ENCODE measurements at places on chromosomes 1 and 21.

DNA sequence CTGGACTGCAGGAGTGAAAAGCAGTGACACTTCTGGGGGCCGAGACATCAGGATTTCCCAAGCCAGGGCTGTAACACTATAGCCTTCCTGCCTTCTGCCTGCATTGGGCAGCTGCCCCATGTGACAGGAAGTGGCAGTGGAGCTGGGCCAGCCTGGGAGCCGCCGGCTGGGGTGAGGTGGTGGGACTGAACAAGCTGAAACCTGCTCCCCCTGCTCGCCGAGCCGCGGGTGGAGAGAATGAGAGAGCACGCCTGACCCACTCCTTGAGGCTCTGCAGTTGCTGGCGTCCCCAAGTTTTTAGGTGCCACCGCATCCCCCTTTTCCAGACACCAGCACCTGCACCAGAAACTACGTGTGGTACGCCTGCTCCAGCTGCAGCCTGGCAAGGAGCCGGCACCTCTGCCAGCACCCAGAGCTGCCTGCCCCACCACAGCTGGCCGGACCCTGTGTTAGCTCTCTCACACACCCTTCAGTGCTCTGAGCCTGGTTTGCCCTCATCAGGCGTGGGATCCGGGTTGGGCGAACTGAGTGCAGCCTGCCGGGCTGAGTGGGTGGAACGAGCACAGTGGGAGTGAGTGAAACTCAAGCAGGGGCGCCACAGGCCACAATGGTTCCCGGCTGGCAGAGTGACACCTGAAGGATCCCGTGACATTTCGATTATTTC, 119.4 kb downstream of the AKT3 start:
- DNase-seq, result no peak

- DNase-seq, result no peak
Measured at GRCh38 chr1:112722601-112723510, 7.7 kb upstream of the PPM1J start.

DNA sequence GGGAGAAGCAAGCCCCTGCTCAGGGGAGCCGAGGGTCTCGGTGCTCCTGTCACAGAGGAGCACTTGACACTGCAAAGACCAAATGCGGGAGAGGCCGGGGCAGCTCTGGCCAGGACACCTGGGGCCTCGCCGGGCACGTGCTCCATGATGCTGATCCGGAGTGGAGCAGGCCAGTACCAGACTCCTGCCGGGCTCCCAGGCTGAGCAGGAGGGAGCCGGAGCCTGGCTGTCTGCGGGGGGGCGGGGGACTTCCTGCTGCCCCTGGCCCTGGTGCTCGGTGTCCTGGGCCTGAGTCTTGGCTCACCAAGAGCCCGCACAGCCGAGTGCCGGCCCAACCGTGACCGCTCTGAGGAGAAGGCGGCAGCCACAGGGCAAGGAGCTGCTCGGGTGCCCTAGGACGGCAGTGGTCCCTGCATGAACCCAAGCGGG, 38.5 kb upstream of the TMEM52 start:
- no peak for DNase-seq

DNA sequence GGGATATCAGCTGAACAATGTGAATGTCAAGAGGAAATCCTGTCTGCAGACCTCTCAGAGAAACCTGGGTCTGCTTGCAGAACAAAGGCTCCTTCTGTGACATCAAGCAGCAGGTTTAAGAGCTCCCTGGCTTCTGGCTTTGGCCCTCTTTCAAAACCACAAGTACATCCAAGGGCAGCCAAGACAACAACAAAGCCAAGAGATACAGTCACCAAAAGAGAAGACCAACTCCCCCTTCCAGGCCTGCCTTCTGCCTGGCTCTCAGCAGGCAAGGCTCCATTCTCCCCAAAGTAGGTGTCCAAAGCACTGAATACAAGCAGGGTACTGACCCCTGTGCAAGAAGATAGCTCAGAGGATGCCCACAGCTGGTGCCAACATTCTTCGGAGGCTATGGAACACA, 11.5 kb downstream of the BCAR3 start:
- peak; percentile 68 for DNase-seq

GRCh38 chr1:227268943-227269342, 49.3 kb downstream of the CDC42BPA start:
- no peak for DNase-seq

DNA sequence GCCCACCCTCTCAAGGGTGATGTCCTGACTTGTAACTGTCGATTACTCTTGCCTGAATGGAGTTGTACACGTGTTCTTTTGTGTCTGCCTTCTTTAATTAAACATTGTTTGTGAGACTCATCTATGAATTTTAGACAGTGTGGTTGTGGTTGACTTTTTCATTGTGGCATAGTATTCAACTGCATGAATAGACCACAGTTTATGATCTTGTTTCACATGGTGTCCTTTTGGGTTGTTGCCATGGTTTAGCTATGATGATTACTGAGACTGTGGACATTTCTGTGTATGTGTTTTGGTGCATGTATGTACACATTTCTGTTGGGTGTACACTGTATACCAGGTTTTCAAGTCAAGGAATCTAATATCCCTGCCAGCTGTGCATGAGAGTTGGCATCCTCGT, 30.1 kb downstream of the PRMT2 start:
- no peak for DNase-seq

GRCh38 chr1:111990878-111991718, 1.6 kb upstream of the KCND3 start:
- peak; percentile 54 for DNase-seq

- no peak for DNase-seq
Measured at GRCh38 chr1:84985365-84985764, 11.5 kb downstream of the MCOLN2 start.

DNA sequence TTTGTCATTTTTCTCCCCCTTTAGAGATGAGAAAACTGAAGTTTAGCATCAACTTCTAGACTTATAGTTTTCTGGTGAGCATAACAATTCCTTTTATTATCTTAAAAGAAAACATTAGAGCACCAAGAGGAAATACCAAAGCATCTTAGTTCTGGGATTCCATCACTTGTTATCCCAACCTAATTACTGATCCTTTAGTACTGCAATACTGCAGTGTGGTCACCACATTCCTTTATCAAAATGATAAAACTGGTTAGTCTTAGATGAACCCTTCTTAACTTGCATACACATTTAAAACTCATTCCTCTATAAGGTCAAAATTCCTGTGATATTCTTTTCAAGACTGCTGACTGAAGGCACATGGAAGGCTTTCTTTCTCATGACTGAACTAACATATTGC, 23.1 kb downstream of the SOD1 start:
- DNase-seq, result no peak

DNA sequence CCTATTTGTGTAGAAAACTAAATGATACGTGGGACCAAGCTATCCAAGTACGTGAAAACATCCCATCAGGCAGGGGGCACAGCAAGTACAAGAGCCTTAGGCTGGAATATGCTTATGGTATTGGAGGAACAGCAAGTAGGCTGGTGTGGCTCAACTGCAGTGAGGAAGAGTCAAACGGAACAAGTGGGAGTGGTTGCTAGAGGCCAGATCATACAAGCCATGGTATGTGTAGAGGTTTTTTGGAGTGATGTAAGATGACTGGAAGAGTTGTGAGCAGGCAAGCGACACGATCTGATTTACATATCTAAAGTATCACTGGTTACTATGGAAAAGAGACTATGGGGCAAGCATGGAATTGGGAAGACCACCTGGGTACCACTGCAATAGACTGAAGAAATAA, 27.8 kb downstream of the ELK4 start:
- DNase-seq, result no peak

DNA sequence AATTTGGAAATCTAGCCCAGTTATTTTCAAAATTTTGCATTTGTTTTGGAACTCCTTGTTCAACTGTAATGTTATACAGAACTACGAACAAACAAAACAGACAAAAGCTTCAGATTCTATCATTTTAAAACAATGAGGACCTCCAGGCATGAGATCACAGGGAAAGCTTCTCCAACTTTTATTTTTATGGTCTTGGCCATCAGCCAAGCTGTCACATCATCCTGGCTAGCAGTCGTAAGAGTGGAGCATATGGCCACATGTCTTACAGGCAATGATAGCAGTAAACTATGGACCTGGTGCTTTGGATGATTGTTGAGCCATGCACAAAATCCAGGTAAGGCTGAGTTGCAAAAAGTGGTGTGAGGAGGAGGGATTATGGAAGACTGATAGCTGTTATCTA, 299.6 kb downstream of the LMX1A start:
- no peak for DNase-seq

GRCh38 chr1:63804829-63805484, 31.1 kb downstream of the ROR1 start:
- no peak for DNase-seq

DNA sequence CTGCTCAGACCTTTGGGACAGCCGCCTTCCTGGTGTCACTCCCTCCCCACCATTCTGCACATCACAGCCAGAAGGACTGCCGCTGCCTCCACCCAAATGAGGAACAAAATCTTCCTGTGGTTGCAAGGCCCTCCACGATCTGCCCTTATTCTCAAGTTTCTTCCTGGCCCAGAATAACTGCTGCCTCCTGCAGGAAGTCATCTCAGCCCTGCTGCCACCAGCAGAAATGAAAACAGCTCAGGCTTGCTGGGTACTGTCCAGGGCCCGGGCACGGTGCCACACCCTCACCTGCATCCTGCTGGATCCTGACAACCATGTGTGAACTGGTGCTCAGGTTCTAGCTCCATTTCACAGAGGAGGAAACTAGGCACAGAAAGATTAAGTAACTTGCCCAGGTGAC, 2.8 kb downstream of the CLDN19 start:
- no peak for DNase-seq

DNA sequence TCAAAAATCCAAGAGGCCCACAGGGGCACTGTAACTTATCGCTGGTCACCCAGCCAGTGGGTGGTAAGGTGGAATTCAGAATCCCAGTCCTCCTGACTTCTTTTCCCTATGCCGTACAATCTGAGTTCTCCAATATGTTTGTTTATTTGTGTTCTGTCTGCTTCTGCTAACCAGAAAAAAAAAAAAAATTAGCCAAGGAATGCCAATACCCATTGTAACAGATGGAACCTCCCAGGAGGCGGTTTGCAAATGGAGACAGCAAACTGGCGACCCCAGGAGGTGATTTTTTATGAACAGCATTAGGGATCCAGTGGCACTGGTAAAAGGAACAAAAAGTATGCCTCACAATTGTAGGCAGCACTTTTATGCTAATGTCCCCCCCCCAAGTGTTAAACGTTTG, 189.0 kb upstream of the FGGY start:
- DNase-seq, result no peak
